Activated CD4-positive, alpha-beta T cell treated with anti-CD3 and anti-CD28 coated beads, Interleukin-2, amount 50 U/mL, for 24 hours (primary cell): ENCODE measurements at places on chromosomes 12 and 14.

DNA sequence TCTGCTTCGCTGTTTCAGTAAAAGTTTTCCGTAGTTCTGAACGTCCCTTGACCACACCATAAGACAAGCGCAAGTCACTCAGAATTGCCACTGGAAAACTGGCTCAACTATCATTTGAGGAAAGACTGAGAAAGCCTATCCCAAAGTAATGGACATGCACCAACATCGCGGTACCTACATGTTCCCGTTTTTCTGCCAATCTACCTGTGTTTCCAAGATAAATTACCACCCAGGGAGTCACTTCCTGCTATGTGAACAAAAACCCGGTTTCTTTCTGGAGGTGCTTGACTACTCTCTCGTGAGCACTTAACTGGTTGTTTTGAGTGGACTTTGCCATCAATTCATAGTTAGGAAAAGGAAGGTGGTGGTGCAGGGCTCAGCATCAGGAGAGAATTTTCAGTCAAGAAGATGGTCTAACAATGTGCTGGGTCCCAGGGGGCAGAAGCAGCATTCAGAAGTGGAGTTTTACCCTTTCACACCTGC is 1.4 kb downstream of the EGLN3 start:
- no peak for DNase-seq

DNA sequence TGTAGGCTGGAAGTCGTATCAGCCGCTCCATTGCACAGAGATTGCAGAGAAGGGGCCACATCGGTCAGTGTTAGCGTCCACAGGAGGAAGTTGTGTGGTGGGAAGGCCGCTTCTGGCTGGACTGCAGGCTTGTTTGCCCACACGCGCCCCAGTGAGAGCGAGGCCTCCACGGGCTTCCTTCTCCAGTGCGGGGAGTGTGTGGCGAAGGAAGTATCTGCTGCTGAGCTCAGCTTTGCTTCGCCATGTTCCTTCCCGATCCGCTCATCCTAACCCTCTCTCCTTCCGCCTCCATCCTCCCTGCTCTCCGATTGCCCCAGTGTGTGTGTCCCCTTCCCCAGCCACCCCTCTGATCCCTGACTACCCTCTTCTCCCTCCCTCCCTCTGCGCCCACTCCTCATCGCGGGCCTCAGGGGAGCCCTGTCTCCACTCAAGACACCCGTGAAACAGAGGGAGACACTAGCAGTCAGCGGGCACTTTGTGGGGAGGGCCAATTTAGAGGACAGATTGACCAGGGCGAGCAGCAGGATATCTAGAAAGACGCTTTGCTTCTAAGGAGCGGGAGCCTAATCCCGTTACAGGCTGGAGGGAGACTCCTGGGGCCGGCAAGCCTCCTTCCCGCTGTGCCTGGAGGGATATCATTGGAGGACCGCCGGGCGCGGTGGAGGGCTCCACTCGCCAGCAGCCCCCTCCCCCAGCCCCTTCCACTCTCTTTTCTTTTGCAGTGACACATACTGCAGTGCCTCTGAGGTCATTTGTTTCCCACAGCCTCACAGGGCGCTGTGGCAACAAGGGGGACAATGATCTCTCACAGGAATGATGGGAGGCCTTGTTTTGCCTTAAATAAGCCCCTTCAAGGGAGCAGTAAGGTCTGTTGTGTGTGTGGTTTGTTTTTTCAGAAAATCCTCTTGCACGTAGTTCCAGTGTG is 428.8 kb downstream of the ZFP36L1 start:
- DNase-seq = no peak

GRCh38 chr12:119060847-119061796 is 79.8 kb downstream of the SRRM4 start:
- DNase-seq = no peak

GRCh38 chr12:71214511-71215285 is 56.9 kb upstream of the TSPAN8 start:
- DNase-seq = no peak

- DNase-seq = no peak
Measured at GRCh38 chr14:90412058-90412457, 15.2 kb downstream of the CALM1 start.

GRCh38 chr14:52914295-52914694 is 36.6 kb downstream of the FERMT2 start:
- DNase-seq = no peak

DNA sequence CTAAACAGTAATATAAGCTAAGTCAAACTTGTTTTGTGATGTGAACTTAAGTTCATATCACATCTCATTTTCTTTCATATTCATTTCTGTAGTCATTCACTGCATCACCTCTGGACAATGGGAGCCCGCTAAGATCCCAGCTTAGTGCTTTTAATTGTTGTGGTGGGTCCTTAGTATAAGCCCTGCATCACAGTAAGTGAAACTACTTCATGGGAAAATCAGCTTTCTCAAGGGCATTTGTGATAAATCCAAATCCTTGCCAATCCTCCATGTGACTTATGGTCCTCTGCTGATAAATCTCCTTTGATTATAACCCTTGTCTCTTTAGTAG is 98.3 kb downstream of the PLEKHA5 start:
- DNase-seq = no peak
